ENCODE measurements at places on chromosomes 4 and X.

GRCh38 chr4:83025563-83025962 lies 9.4 kb upstream of the COPS4 start:
- DNase-seq, result no peak

- DNase-seq, result no peak
These were observed 127.9 kb downstream of the PABPC4L start for GRCh38 chr4:134073711-134074110.

DNA sequence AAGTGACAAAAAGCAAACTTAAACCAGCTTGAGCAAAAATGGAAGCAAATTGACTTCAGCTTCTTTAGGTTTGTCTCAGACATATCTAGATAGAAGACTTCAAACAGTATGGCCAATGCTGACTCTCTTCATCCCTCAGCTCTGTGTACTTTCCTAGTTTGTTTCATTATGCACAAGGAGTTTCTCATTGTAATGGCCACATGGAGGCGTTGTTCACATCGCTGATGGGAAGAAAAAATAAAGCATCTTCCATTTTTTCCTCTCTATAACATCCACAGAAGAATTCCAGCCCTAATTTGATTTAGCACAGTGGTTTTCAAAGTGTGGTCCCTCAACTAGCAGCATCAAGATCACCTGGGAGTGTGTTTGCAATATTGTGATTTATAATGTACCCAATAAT lies 397.5 kb upstream of the PRKX start:
- no peak for DNase-seq

DNA sequence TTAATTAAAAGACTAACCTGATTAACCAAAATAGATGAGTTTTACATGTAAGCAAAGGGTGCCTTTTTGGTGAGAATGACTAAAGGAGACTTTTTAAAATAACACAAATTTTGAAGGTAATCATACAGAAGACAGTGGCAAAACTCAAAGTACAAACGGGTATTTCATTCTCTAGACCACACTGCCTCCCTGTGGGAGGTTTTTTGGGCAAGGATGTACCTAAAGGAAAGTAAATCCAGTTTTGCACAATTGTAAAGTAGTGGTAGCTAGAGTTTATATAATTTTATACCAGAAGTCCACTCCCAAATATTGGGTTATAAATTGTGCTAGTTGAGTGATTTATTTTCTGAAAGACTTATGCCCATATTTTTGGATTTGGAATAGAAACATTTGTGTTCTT lies 201.0 kb downstream of the PAPSS1 start:
- DNase-seq, result no peak

DNA sequence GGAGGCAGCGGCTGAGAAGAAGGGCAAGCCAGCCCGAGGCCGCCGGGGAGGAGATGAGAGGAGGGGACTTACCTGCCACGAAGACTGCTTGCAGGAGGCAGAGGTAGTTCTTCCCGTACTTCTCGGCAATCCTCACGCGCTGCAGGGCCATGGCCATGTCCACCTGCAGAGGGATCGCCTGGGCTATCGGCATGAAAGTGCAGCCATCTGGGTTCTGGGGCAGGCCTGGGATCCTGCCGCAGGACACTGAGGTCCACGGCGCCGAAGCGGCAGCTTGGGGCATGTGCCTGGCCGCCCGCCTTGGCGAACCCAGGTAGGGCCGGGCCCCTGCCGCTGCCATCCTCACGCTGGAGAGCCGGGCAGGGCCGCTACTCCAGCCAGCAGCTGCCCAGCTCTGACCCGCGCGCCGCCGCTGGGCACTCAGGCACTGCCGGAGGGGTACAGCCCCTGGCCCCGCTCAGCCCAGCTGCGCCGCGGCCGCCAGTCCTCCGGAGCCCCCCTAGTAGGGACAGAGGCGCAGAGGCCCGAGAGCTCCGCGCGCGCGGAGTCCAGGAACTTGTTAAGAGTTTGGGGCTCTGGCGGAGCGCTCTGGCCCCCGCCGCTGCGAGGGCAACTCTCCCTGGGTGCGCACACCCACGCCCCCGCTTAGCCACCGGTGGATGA lies 16.0 kb downstream of the MCF2 start:
- no peak for DNase-seq

DNA sequence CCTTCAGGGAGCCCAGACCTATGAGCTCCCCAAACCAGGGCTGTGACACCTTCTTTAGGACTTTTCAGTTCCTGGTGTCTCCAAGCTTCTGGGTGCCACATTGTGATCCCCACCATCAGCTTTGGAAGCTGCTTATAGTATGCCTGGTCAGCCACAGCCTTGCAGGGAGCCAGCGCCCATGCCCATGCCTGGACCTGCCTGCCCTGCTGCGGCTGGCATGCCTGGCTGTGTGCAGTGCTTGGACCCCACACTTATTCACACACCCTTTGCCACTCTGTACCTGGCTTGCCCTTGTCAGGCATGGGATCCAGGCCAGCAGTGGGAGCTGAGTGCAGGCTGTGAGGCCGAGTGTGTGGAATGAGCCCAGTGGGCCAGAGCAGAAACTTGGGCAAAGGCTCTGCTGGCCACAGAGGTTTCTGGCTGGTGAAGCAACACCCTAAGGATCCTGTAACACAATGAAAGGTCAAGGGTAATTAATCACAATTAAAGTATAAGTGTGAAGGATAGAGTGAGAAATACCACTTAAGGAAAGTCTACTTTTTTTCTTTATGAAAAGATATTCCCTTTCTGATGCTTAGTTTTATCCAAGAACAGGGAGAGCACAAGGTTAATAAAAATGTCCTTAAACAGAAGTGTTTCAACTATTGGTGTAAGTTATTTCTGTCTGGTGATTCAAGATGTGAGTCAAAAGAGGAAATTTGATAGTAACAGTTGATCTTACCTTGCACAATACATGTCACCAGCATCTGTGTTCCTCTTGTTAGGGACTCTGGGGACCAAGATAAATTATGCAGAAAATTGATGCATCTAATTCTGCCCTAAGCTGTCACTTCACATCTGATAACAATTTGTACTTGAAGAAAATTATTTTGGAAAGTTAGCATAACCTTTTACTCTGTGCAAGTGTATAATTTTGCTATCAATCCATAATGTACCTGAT lies 161.8 kb downstream of the FAM47A start:
- DNase-seq, result no peak

GRCh38 chr4:153521999-153522801 lies 56.0 kb downstream of the TMEM131L start:
- no peak for DNase-seq

GRCh38 chr4:78585633-78586032 lies 34.1 kb downstream of the ANXA3 start:
- no peak for DNase-seq

DNA sequence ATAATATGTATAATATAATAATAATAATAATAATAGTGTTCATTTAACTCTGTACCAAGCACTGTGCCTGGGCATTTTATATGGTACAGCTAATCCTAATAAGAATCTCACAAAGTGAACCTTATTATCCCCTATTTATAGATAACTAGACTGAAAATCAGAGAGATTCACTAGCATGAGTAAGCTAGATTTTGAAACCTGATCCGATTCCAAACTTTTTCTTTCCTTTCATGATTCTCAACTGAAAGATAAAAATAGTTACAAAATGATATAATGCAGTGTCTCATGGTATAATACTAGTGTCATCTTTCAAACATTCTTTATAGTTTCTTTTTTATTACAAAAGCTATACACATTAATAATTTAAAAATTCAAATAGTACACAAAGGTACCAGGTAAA lies 55.9 kb upstream of the RNF128 start:
- no peak for DNase-seq

GRCh38 chrX:123830309-123830708 lies 29.5 kb upstream of the XIAP start:
- DNase-seq, result no peak

- DNase-seq, result no peak
These were observed 175.1 kb downstream of the PARM1 start for GRCh38 chr4:75107755-75108612.

- no peak for DNase-seq
These were observed 147.7 kb downstream of the GASK1B start for GRCh38 chr4:158025131-158025530.

- DNase-seq, result no peak
These were observed 528.7 kb downstream of the TMA16 start for GRCh38 chr4:164023214-164023613.

DNA sequence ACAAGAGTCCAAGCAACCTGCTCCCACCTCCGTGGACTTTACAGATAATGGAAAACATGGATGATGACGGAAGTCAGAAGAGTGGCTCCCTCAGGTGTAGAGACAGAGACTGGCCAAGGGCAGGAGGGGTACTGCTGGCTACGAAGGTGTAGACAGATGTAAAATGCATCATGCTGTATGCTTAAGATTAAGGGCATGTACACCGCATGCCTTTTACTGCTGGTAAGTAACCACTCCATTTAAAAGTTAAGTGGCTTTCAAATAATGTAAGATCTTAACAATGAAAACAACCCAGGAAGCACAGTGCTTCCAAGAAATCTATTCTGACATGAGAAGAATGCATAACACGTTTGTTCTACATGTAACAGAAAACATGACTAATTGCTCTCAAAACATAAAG lies 76.9 kb upstream of the FAM9B start:
- DNase-seq, result no peak

DNA sequence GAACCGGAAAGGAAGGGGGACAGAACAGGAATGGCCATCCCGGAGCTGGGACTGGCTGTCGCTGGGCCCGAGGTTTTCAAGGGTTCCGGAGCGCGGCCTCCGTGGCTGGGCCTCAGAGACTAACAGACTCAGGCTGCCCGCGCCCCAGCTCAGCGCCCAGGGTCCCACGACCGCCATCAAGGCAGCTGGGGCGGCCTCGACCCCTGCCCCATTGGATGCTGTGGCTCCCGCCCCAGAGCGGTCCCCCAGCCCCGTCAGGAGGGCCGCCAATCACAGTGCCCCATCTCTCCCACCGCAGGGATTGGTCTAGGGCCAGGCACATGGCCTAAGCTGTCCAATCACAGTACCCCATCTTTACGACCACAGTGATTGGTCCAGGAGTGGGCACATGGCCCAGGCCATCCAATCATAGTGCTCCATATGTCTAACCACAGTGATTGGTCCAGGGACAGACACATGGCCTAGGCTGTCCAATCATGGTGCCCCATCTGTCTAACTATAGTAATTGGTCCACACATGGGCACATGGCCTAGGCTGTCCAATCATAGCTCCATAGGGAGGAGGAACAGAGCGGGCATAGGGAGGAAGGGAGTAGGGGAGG lies 105.3 kb upstream of the NKX1-1 start:
- peak; percentile 12 for DNase-seq

- no peak for DNase-seq
These were observed 1506.3 kb downstream of the ADGRL3 start for GRCh38 chr4:62706423-62706822.

DNA sequence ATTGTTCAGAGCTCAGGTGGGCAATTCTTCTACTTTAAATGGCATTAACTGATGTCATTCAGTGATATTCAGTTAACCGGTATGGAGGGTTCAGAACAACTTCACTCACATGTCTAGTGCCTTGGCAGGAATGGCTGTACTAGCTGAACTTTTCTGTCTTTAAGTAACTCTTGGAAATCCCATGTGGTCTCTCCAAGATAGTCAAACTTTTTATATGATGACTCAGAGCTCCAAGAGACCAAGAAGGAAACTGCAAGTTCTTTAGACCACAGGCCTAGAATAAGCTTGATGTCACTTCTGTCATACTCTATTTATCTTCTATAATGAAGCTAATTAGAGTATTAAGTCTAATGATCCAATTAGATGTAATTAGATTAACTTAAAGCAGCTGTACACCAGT lies 24.9 kb downstream of the LHFPL1 start:
- no peak for DNase-seq

- no peak for DNase-seq
These were observed 309.3 kb downstream of the ANK2 start for GRCh38 chr4:113358784-113359183.

DNA sequence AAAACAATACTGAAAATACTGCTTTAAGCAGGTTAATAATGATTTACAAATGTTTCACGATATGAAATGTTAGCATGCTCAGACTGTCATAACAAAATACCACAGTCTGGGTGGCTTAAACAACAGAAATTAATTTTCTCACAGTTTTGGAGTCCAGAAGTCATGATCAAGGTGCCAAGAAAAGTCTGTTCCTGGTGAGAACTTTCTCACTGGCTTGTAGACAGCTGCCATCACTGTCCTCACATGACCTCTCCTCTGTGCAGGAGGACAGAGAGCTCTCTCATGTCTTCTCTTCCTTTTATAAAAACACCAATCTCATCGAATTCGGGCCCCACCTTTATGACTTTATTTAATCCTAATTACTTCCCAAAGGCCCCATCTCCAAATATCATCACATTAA lies 426.7 kb downstream of the KLHL13 start:
- no peak for DNase-seq

- no peak for DNase-seq
These were observed 8.0 kb downstream of the KLF3 start for GRCh38 chr4:38672074-38672396.

- DNase-seq, result no peak
These were observed 199.9 kb upstream of the NEIL3 start for GRCh38 chr4:177109769-177110168.

DNA sequence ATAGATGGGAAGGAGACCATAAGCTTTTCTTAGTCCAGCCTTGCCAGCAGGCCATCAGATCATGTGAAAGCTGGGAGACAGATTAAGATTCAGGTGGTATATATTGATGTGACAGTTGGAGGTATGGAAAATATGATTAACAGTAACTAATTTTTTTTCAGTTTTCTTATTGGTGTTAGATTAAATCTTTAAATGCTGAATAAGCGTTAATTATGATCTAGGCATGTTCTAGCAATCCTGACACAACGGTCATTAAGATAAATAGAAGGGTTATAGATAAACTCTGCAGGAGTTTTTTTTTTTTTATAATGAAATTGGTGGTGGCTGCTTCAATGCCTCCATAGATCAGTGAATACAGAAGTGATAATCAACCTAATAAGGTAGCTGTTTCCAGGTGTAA lies 649.5 kb upstream of the TENM3 start:
- DNase-seq, result no peak

DNA sequence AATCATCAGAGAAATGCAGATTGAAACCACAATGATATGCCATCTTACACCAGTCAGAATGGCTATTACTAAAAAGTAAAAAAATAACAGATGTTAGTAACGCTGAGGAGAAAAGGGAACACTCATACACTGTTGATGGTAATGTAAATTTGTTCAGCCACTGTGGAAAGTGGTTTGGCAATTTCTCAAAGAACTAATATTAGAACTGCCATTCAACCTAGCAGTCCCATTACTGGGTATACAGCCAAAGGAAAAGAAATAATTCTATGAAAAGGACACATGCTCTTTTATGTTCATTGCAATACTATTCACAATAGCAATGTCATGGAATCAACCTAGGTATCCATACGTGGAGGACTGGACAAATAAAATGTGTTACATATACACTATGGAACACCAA lies 566.3 kb downstream of the STPG2 start:
- DNase-seq, result no peak
